Activated CD8-positive, alpha-beta memory T cell treated with anti-CD3 and anti-CD28 coated beads, Interleukin-2, amount 50 U/mL, for 4 hours (primary cell): ENCODE measurements at places on chromosomes 2 and 18.

- no peak for DNase-seq
These were observed 208.0 kb downstream of the ZFP36L2 start for GRCh38 chr2:43018179-43019024.

- no peak for DNase-seq
These were observed 60.4 kb downstream of the FIGN start for GRCh38 chr2:163675388-163675787.

DNA sequence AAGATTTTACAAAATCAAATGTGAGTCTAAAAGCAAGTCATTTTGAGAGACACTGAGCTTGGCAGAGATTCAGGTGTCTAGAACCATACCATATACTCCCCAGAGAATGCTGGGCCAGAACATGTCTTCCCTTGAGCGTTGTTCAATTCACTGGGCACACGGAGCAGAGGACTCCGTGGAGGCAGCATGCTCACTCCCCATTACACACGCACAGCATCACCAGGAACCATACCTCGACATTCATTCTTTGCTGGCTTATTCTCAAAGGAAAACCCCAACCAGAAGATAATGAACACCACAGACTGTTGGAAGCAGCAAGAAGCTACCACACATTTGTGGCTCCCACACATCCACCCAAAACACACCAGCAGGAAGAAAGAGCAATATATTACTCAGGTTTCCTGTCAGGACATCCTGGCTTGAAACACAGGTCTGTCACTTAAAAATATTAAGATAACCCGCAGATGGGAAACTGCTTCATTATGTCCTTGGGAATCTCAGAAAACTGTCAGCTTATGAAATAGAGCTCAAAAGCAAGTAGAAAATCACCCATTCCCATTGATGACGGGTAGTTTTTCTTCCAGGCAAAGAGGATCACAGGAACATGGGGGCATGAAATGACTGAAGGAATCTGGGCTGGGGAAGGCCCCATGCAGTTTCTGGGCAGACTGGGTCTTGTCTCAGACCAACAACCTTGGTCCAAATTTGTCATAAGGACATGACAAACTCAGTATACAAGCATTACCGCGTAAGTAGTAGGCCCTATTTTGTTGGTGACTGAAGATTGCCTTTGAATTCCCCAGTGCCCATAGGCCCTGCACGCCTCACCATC lies 46.4 kb downstream of the PCBP1 start:
- DNase-seq, result no peak

DNA sequence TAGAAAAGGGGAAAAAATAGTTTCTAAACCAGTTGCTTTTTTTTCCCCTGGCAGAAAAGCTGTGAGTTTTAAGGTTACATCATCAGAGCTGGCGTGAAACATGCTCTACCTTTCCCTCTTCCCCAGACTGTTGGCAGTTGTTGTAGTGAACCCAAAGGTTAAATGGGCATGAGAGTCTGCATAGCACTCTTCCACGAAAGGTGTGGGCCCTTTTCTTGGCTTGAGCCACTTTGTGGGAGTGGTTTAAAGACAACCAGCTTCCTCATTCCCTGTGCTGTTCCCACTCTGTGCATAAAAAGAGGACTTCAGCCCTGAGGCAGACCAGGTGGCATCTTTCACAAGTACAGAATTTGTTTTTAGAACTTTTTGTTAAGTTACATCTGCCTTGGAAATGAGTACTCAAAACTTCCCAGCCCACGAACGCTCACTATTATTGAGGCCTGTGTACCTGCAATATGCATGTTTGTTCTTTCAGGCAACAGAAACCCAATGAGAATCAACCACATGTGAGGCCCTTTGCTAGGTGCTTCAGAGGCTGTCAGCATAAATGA lies 243.8 kb downstream of the BABAM2 start:
- DNase-seq, result no peak

- DNase-seq, result no peak
These were observed at the start of gene UCN for GRCh38 chr2:27308359-27308881. Gene UCN (minus strand): TSS chr2:27308445. CDS start chr2:27307895, 550 bp downstream.
